ENCODE measurements at places on chromosomes 3 and 15.

DNA sequence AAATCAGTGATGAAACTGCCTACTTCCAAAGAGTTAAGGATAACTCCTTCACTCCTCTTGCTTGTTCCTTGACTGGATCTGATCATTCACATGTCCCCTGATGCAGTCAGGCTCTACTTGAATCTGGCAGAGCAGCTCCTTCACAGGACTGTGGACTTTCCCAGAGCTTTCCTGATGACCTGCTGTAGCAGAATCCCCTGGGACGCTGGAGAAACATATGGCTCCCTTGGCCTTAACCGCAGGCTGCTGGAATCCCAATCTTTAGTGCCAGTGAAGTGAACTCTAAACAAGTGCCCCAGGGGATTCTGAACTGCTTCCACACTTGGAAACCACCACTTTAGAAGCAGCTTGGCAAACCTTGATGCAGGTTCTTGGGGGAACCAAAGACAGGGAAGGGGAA is 217.8 kb downstream of the CHST2 start:
- no peak for DNase-seq

DNA sequence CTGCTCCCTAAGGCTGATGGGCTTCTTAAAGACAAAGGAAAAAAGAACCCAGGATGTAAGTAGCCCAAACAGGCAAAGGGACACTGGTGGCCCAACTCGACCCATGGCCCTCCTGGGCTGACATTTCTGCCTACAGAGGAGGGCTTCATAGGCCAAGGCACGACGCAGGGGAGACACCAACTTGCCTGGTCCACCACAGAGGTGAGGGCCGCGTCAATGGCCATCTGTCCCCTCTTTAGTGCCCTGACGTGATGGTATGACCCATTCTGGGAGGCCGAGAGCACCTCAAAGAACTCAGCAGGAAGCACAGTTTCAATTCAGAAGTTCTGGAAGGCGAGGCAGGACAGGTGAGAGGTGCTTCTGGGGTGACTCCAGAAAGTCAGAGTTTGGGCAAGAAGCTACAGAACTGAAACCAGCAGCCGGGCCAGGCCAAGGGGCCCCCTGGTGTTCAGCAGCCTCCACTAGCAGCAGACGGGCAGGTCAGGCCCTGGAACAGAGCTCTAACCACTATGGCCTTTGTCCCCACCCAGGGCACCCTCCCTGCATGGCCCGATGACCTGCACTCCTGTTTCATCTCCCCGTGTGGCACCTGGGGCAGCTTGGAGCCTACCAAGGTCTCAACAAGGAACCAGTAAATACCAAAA is 45.1 kb downstream of the HMCES start:
- no peak for DNase-seq

- peak; percentile 52 for DNase-seq
Observed at GRCh38 chr3:156892701-156893100, 66.5 kb downstream of the LEKR1 start.

- no peak for DNase-seq
Observed at GRCh38 chr3:124535306-124535705, 194.9 kb upstream of the UMPS start.

DNA sequence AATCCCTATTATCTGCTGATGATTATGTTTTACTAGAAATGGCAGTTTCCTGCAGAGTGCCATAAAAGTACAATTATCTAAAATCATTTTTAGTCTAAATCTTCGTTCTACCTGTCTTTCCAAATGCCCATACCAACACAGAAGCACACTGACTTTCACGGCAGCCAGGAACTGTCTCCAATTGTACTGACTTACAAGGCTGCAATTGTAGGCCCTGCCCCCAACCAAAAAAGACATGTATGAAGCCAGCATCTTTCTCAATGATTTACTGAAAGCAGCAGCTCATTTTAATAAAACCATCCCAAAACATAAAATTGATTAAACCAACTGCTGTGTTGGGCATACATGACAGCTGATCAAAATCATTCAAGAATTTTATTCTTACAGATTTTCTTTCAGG is 119.0 kb downstream of the TBC1D5 start:
- no peak for DNase-seq

DNA sequence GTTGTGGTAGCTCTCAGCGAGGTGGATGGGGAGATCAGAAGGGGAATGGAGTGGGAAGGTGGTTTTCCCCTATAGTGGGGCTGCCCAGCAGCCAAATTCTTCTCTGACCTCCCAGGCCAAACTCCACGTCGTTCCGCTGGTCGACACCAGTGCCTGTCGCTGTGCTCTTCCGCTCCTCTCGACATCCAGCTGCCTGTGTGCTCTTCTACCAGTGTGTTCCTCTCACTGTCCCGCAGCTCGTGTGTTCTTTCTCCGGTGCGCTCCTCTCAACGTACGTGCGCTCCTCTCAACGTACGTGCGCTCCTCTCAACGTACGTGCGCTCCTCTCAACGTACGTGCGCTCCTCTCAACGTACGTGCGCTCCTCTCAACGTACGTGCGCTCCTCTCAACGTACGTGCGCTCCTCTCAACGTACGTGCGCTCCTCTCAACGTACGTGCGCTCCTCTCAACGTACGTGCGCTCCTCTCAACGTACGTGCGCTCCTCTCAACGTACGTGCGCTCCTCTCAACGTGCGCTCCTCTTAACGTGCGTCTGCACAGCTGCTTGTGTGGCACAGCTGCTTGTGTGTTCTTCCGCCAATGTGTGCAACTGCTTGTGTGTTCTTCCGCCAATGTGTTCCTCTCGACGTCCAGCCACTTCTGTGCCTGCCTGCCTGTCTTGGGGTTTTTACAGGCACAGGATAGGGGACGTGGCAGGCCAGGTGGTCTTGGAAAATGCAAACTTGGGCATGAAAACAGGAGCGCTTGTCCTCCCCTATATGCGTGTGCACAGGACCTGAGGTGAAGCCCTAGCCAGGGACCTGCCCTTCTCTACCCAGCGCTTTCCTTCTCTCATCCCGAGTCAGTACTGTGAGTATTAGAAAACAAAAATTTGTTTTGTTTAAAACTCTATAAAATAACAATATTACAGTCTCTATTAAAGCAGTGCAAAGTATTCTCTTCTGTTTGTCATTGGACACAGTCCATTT is 991.1 kb downstream of the GBE1 start:
- no peak for DNase-seq

DNA sequence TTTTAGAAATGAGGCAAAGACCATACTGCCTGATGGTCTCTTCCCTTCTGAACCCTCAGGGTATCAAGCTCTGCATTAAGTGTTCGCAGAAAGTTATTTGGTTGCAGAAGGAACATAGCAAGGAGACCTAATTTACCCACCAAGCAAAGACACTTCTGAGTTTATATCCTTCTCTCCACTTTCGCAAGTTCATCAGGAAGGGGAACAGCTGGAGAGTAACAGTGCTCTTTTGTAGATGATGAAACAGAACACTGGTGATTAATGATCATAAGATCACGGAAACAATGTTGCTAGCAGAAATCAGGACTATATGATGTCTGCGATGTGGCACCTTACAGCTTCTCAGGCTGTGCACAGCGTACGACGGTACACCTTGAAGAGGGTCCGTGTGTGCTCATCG is 62.1 kb downstream of the NCEH1 start:
- DNase-seq = no peak

- DNase-seq = no peak
Observed at GRCh38 chr3:168864107-168865021, 768.6 kb upstream of the GOLIM4 start.

DNA sequence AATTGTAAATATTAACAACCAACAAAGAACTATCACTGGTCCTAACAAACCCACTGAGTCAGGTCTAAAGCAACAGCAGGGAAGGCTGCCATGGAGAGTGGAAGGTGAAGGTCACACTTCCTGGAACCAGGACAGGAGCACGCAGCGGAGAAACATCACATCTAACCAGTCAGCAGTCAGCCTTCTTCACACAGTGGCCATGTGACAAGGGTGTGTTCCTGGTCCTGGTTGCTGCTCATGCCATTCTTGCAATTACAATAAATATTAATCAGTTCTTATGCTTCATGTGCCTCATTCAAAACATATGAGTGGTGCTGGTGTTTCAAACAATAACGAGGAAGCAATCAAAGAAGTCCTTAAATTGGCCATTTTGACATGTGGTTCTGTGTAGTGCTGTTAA is 162.8 kb downstream of the ARRDC4 start:
- peak; percentile 16 for DNase-seq

DNA sequence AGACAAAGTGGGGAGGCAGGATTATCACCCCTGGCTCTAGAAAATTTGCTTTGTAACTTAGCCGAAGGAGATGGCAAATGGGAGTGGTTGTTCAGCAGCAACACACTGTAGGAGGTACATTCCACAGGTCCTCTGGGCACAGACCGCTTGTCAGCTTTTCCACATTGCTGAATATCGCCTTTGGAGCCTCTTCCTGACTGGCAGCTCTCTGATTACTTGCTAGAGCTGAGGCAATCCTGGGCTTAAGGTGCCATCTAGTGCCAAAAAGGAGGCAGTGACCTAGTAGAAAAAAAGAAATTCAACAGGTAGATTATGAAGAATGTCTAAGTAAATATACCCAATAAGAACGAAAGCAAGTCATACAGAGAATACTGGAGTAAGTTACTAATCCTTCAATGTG is 13.1 kb upstream of the SCN5A start:
- peak; percentile 51 for DNase-seq

DNA sequence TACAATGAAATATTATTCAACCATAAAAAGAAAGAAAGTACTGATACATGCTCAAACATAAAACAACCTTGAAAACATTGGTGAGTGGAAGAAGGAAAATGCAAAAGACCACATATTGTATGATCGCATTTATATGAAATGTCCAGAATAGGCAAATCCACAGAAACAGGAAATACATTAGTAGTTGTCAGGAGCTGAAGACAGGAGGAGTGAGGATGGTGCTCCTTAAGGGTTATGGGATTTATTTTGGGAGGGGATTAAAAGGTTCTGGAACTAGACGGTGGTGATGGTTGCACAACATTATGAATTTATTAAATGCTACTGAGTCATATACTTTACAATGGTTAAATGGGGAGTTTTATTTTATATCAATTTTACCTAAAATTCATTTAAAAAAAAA is 12.1 kb upstream of the MAGI1 start:
- no peak for DNase-seq

- peak; percentile 68 for DNase-seq
Observed at GRCh38 chr3:17195856-17196604, 311.3 kb downstream of the PLCL2 start.

GRCh38 chr15:90889736-90890456 is 5.6 kb downstream of the FES start:
- no peak for DNase-seq

GRCh38 chr15:65309882-65310418 is 5.5 kb downstream of the RNU5B-1 start:
- no peak for DNase-seq

DNA sequence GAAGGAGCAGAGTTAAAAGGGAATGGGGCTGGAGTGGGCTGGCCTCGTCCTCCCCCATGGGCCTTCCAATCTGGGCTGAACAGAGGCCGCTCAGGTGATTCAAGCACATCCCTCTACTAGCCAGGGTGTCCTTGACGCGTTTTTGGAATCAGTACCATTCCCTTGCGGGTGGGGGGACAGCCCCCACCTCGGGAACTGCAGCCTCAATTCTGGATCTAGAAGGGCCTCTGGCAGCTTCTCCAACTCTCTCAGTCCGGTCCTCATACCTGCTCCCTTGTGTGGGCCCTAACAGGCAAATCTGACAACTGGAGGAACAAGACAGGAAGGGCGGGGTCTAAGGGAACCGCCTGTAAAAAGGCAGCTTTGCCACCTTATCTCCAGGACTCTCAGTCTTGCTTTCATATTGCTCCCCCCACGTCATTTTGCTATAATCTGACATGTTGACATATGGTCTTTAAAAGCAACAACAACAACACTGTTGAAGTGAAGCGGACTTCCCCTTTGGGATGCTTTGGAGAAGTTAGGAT is 802 bp upstream of the CHRNB4 start:
- DNase-seq = no peak

GRCh38 chr3:172185907-172186306 is 146.5 kb downstream of the FNDC3B start:
- DNase-seq = no peak

GRCh38 chr15:52306270-52306669 is 10.7 kb upstream of the MYO5C start:
- peak; percentile 56 for DNase-seq

DNA sequence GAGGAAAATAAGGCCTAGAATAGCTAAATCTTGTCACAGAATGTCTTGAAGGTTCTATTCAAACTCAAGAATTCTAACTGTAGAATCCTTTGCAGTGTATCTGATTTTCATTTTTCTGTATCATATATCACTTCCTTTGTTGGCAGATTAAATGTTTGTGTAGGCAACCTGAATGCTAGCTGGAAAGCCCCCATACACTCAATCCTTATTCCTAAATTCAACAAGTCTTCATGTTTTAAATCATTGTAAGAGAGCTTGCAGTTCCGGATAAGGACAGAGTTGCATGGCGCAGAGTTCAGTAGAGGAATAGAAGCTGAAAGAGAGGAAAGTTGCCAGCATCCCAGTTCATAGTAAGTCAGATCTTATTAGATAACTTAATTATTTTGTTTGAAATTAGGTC is 242.0 kb upstream of the SEMA6D start:
- DNase-seq = no peak

DNA sequence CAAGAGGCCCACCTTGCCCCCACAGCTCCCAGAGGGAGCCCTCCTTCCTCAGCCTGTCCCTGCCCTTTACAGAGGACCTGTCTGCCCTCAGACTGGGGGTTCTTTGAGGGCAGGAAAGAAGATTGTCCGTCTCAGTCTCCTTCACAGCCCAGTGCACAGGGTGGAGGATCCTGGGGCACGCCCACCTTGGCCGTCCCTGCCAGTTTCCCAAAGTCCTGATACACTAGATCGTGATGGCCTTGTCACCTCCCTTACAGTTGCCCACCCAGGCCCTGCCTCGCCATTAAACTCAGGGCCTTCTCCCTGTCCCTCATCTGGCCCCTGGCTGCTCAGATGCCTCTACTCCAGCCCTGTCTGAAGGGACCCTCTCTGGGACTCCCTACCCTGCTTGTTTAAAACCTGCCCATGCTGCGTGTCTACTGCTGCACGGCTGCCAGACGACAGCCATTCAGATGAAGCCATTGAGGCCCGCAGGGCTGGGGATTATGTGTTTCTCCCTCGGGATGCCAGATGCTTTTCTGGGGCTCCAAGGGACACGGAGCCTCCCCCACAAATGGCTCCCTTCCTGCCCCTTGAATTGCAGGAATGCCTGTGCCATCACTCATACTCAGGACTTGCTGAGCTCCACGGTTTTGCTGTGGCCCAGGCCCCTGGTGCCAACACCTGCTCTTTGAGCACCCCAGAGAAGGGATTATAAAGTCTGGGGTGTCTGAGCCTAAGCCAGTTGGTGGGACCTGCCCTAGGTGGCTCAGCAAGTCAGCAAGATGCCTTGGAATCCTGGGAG is 27.8 kb downstream of the ACSBG1 start:
- no peak for DNase-seq

- no peak for DNase-seq
Observed at GRCh38 chr3:53287131-53287629, 31.4 kb upstream of the TKT start.

DNA sequence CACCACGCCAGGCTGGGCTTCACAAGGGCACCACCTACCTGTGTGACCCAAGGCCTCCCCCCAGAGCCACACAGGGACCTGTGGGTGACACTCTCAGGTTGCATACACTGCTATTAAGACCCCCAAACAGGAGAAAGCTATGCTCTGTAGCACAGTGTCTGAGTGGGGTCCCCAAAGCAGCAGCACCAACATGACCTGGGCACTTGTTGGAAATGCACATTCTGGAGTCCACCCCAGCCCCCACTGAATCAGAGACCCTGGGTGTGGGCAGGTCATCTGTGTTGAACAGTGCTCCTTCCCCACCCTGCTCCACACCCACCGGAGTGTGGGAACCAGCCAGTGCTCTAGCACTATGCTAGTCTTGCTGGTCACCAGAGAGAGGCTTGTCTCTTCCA is 76.1 kb downstream of the ADAMTS17 start:
- no peak for DNase-seq

Measured in NCI-H226 (cell line).